ENCODE measurements at places on chromosomes 2 and 18. TPM values are rescaled to one million over a fixed set of nuclear protein-coding genes. Genes with fewer than 3 reads are reported as not detected.

Gene DSG1
- total RNA-seq = 2.8 TPM

Gene TNFAIP6
- 3.3 TPM for total RNA-seq

Gene KCNG2
- 7.2 TPM for total RNA-seq

Gene KIF5C
- total RNA-seq = 146 TPM

Gene PROKR1
- 0.50 TPM for total RNA-seq

All from testis (tissue), 5 donors.